ENCODE measurements at places on chromosomes 3 and 15.

DNA sequence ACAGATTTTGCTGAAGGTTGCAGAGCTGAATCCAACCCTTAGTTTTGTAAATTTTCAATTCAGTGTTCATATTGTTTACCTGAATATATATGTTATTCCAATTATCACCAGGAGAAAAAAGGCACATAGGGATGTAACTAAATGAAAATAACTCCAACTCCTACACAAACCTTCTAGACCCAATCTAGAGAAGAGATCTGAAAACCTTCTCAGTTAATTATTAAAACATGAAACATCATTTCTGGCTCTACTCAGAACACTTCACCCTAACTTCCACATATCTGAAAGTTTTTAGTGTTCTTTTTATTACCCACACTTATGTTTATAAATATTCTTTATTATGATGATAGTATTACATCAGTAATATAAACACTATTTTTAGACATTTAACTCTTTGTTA, 76.6 kb downstream of the LRRFIP2 start:
- no peak for DNase-seq

DNA sequence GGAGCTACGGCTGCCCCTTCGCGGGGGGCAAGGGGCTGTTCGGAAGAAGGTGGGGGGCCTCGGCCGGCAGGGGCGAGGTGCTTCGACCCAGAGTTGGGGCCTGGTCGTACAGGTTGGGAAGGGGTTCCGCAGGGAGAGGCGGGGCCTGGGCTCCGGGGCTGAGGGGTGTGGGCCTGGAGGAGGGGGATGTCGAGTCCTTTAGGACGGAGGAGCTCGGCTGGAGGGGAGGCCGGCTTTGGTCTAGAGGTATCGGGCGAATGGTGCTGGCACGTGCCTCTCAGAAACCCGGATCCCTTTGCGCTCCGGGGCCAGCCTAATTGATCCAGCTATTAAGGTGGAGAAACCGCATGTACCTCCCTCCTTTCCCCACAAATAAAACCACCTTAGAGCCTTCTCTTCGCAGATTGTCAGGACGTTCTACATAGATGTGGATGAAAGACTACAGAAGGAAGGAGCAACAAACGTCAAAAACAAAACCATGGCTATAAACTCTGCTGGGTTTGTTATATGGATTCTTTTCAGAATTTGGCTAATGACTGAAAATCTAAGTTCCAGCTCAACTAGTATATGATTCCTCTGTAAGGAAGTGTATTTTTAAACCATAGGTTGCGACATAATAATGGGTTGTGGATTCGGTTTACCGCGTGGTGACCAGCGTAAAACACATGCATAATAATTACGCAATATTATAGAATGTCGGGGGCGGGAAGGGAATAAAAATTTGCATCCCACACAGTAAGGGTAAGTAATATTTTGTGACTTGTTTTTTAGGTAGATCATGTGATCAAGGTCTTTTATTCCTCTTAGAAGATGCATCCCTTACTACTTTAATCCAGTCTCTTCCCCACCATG, 644 bp upstream of the NGLY1 start:
- peak; percentile 42 for DNase-seq

GRCh38 chr15:74390647-74391288, 23.3 kb upstream of the CYP11A1 start:
- DNase-seq: no peak

- DNase-seq: no peak
Observed at GRCh38 chr15:97745481-97746071, 214.9 kb upstream of the ARRDC4 start.

DNA sequence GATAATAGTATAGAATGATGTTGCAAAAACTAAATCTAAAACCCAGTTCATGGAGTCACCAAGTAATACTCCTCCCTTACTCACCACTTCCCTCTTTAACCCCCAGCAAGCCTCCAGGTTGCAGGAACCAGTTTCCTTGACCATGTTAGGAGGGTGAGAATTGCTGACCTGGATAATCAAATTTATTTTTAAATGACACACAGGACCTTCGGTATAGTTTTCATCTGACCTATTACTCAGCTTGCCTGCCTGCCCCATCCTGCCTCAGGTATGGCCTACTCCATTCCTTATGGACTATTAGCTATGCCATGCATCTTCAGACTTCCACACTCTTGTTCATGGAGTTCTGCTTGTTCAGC, 883 bp downstream of the RTP4 start:
- no peak for DNase-seq

DNA sequence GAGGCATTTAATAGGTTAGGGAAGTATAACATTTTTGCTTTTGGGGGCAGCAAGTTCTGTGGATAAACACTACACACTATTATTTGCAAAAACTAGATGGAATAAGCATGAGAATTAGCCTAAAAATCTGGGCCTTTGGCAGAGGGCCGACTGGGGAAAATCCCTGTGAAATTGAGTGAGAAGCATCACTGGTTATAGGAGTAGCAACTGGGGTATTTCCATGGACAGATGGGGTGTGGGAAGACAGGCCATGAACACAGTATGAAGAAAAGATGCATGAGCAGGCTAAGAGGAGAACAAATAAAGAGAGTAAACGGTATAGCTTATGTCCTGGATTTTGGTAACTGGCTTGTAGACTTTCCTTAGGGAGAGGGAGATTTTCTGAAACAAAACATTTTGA, 32.9 kb upstream of the CSPG5 start:
- DNase-seq: no peak

DNA sequence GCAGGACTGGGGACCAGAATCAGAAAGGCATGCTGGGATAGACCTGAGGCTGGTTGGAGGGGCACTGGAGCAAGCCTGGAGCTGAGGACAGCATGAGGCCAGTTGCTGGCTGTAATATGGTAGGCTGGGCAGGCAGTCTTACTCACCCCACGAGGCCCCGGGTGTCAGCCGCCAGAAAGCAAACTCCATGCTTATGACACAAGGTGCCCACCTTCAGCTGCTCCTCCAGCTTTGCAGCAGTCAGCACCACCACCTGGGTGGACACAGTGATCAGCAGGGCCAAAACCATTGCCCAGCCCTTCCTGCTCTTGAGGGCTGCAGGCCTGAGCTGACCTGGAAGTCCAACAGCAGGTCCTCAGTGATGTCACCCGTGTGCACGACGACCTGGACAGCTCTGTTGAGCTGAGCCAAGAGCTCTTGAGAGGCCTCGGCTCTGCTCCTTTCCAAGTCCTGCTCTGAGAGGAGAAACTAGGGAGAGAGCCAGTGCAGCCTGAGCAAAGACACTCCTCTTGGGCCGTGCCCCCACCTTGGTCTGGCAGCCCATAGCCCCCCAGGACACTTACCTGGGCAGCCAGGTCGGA, 747 bp downstream of the UBA7 start:
- no peak for DNase-seq

GRCh38 chr15:47820747-47821319, 103.5 kb downstream of the SEMA6D start:
- DNase-seq: no peak

DNA sequence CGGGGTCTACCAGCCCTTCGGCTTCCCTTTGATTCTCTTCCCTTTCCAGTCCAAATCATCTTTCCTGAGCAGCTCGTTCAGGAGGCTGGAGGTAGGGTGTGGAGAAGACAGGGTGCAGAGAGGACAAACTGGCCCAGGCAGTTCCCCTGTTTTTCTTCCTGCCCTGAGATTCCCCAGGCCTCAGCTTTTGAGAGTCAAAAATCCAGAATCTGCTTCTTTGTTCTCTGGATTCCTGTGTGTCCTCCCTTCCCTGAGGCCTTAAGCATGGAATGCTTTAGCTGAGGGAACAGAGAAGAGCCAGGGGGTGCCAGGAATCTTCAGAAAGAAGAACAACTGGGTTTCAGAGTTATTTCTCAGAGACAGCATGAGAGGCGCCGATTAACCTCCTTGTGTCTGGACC, 26.7 kb upstream of the LRTM1 start:
- no peak for DNase-seq

DNA sequence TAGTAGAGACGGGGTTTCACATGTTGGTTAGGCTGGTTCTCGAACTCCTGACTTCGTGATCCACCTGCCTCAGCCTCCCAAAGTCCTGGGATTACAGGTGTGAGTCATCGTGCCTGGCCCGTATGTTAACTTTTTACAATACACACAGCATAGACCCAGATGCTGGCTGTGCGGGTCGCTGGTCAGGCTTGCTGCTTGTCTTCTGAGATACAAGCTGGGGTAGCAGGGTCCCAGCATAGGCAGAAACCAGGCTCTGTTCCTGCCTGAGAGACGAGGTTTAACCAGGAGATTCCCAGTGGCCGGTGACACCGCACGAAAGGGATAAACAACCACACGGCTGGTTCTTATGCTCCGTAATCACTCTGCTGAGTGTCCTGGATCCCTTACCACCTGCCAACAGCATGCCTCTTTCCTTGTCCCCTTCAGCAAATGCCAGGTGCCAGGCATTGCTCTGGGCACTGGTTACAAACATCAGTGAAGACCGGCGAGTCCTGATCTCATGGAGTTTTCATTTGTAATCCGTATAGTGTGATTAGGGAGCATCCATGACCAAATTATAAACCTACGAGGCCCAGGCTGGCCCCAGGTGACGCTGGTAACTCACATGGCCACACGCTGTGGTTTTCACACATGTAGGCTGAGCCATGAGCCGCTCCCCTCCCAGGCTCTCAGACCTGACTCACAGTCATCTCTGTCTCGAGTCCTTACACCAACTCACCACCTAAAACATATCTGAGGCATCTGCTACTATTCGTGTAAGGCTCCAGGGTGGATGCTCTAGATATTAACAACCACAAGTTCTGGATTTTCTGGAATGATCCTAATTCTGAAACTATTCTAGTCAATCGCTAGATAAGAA, 125.7 kb downstream of the PDZRN3 start:
- no peak for DNase-seq

DNA sequence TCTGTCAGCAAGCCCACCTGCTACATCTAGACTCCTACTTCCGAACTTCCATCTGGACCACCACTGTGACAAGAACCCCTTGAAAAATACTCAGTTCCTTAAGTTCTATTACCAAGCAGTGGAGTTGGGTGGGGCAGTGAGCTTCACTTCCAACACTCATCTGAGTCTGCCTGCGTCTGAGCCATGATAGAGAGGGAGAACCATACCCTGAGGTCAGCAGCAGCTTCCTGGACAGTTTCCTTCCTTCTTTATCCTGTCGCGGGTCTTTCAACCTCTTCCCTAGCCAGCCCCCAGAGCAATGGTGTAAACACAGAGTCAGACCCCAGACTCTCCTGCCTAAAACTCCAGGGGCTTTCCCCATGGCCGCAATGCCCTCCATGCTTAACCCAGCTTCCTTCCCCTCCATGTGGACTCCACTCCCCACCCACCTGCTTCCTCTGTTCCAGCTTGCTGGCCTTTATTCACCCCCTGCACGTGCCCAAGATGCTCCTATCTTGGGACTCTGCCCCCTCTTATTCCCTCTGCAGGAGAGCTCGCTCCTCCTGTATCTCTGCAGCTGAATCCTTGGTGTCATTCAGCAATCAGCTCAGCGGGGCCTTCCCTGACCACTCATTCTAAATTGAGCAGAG, 211.2 kb downstream of the SHQ1 start:
- DNase-seq: no peak

- no peak for DNase-seq
Observed at GRCh38 chr3:101816215-101817149, 32.8 kb upstream of the NFKBIZ start.

DNA sequence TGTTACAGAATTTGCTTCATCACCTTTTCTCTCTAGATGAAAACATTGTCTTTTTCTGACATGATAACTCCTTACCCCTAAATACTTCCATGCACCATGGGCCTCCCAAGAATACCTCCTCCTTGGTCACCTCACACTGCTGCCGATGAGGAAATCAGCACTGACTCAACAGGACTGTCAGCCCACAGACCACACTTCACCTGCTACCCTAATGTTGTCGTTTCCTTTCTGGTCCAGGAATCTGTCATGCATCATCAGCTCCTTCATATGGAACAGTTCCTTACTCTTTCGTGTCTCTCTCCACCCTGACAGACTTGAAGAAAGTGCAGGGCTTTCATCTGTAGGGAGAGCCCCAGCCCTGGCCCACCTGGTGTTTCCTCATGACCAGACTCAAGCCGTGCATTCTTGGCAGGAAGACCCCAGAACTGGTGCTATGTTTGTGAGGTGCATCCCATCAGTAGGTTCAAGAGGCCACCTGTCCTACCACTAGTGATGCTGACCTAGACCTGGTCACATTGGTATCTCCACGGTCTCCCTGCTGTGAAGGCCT, 41.1 kb upstream of the PLXNA1 start:
- DNase-seq: no peak

- DNase-seq: no peak
Observed at GRCh38 chr3:195908694-195909581, 587 bp upstream of the TNK2 start.

GRCh38 chr15:72339777-72340177, 19.8 kb upstream of the CELF6 start:
- DNase-seq: no peak

DNA sequence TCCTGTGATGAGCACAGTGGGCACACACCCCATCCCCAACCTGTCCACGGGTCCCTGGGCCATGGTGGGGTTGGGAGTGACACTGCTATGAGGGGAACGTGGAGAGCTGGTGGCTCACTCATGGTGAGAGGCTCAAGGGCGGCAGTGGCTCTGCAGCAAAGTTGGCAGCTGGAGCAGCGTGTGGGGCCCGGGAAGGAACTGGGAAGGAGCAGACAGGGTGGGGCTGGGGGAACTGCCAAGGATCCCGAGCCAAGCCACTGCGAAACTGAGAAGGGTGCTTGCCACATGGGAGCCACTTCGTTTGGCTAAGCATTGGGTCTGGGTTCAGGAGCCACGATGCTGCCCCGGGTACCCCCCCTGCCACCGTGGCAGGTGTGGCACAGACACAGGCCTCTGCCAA, 80.1 kb downstream of the SNRK start:
- no peak for DNase-seq

DNA sequence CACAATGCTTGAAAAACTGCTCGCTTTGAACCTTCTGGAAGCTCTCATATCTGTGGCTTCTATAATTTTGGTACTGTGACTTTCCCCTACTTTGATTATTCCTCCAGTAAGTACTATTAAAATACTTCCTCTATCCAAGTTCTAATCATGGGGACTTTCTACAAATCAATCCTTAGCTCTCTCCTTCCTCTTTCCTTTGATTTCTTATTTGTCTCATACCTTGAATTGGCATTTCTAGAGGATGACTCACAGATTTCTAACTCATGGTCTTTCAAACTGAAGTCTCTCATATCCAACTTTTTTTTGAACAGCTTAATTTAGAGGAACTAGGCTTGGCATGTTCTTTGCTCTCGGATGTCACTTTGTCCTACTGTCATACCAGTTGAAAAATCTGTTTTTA, 241.8 kb downstream of the TBC1D5 start:
- no peak for DNase-seq

DNA sequence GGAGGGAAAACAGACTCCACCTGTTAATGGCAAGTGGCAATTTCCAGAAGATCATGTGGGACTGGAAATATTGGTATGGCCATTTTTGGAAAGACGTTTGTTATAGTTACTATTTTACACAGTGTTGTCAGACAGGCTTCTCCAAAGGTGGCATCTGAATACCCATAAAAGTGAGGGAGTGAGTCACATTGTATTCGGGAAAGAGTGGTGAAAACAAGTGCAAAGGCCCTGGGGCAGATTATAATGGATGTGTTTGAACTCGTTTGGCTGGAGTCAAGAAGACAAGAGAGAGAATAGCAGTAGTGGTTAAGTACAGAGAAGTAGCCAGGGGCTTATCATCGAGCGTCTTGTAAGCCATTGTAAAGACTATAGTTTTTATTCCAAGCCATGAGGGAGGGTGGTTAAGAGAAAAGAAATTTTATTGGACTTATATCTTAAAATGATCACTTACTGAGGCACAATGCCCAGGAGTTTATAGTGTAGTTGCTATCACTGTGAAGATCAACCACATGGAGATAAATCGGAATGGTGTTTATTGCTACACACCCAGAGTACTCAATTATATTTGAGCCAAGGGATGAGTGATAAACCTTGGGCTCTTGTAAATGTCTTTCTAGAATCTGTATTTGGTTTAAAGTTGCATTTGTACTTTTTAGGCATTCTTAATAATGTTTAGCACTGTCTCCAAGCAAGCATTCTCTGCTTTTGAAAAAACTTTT, 212.8 kb upstream of the KBTBD8 start:
- DNase-seq: no peak
